ENCODE measurements at places on chromosomes 16 and 17. TPM values are rescaled to one million over a fixed set of nuclear protein-coding genes. Genes with fewer than 3 reads are reported as not detected.

GRCh38 chr16:1157639-1158455 lies 4.9 kb downstream of the CACNA1H start:
- no peak for DNase-seq

- peak; percentile 87 for DNase-seq
These were observed 19.9 kb downstream of the SNX11 start for GRCh38 chr17:48127371-48128051.

DNA sequence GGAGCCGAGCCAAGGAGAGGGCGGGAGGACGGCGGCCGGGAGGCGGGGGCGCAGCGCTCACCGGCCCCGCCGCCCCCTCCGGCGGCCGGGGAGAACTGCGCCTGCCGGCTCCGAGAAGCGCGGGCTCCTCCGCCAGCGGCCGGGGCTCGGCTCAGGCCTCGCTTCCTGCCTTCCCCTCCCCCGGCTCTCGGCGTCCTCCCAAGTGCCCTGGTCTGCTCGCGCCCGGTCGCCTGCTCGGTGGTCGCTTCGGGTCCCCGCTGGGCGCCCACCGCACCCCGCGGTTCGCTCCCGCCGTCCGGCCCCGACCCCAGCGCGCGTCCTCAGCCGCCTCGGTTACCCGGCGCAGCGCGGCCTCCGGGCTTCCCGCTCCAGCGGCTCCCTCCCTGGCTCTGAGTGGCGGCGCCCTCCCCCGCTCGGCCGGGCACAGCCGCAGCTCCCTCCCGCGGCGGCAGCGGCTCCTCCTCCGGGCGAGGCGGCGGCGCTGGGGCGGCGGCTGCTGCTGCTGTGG lies 313 bp downstream of the UBTF start:
- peak; percentile 82 for DNase-seq

DNA sequence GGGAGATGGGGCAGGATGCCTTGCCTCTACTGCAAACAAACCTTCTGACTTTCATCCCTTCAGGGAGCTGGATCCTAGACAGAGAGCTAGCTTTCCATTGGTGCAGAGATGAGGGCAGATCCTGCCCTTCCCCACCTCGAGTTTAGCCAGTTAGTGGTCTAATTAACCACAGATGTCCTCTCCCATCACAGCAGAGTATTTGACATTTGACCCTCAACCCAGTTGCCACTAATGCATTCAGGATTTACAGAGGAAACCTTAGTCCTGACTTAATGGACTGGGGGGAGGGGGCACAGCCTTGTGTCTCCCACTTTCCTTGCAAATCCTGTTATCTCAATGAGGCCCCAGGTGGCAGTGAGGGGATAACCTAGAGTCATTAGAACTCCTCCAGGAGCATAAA lies 10.2 kb downstream of the PIP4K2B start:
- no peak for DNase-seq

DNA sequence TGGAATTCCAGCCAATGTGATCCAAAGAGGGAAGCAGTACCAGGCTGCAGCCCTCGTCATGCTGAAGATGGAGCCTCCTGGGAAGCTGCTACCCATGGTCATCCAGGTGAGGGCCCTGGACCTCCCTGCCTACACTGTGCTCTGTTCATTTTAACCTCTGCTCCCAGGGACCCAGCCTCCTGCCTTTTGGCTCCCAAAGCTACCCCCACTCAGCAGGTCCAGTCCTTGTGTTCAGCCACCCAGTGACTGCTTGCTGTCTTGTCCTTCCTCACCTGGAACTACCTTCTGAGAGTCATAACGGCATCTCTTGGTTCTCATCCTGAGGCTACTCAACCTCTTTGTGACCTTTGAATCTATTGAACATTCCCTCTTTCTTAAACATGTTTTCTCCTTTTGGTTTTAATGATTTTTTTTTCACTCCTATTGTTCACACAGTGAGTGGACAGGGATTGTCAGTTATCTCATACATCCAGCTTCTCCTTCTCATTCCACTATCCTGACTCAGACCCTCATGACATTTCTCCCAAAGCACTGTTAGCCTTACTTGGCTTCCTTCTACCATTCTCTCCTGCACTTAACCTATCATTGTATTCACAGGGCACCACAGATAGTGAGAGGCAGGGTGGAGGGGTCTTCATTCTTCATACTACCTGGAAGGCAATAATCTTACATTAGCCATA lies 53.3 kb downstream of the GOSR1 start:
- no peak for DNase-seq

DNA sequence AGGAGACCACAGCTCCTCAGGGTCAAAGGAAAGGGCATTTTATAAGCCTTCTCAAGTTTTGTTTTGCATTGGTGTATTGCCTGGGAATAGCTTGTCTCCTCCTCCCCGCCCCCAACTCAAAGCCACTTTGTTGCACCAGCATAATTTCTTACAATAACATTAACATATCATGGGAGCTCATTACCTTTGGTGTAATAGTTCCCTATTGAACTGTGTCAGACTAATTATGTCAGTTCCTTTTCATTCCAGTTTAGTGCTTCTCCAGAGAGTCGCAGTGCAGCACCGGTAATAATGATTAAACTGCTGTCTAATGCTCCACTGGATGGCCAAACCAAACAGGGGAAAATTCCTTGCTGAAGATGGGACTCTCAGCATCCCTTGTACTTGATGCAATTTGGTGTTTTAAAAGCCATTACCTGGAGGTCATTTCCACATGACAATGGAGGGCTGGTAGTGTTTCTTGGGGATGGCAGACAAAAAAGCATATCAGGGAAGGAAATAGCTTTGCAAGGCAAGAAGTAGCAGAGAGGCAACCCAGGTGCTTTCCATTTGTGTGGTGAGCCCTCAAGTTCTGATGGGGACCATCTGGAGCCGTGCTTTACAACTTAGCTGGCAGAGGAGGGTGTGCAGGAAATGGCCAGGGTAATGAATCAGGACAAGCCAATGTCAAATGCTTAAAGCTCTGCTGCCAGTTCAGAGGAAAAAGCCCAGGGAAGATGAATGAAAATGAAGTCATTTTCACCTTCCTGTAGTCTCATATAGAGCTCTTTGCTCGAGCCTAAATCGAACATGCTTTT lies 91.5 kb upstream of the NLRP1 start:
- no peak for DNase-seq

DNA sequence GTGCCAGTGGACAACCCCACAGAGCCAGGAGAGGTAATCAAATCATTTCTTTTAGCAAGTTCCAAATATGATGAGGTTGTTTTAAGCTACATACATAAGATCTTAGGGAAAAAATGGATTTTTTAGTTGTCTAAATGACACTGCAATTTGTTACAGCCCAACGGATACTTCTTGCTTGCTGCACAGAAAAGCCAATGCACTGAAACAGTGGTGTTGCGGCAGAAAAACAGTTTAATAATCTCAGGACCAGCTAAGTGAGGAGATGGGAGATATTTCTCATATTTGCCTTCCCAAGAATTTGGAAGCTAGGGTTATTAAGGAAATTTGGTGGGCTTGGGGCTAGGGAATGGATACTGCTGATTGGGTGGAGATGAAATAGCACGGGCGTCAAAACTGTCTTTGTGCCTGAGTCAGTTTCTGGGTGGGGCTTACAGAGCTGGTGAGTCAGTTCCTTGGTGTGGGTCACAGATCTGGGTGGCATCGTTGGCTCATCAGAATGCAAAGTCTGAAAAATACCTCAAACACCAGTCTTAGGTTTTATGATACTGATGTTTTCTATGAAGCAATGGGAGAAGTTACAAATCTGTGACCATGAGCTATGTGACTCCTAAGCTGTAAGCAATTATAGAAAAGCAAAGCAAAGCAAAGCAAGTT lies 255.4 kb downstream of the IRX3 start:
- no peak for DNase-seq

DNA sequence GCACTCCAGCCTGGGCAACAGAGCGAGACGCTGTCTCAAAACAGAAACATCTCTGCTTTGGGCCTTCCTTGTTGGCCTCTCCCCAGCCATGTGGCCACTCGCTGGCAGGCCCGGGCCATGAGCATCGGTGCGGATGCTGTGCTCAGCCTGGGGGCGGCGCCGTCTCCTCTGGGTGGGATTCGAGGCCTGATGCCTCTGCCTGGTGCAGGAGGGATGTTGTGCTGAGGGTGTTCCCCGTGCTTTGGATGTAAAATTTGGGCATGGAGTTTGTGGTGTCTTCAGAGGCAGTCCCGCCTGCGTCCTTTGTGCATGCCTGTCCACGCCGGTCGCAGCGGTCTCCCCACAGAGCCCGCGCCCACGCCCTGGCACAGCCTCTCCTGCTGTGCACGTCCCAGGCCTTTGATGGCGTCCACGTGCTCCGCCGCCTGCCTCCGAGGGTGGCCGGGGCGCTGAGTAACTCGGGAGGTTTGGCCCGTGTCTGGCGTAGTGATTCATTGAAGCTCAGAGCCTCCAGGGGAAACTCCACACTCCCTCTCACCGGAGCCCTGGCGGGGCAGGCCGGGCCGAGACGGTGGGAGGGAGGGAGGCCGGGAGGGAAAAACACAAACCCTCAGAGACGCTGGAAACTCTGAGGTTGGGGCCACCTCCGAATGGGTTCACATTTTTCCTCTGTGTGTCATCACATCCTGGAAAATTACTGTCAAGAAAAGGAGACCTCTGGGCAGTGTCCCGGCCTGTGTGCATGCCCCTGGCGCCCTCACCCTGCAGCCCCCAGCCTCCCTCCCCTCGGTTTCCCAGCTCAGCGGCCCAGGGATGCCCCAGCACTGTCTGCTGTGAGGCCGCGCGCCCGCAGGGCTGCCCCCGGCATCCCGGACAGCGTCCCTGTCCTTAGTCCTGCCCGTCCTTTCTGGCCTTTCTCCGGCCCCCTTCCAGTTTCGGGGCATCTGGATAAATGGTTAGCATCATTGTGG lies 19.0 kb downstream of the CENPX start:
- DNase-seq, result peak; percentile 96

- no peak for DNase-seq
These were observed 53.8 kb upstream of the SLC25A19 start for GRCh38 chr17:75342996-75343395.

- peak; percentile 72 for DNase-seq
These were observed 117.7 kb downstream of the WSCD1 start for GRCh38 chr17:6187836-6188235.

DNA sequence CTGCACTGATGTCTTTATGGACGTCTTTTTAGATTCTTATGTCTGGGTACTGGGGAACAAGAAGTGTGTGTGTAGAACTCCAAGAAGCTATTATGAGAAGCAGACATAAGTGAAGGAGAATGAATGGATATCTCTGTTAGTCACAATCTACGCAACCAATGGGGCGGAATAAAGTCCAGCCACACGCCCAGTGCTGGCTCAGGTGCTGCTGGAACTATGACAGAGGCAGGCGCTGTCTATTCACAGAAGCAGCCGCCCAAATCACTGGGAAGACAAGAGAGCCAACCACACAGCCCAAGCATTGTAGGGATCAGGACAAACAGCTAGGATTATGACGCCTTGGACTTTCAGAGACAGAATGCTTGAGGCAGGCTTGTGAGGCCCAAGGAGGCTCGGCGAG lies 43.9 kb upstream of the ICAM2 start:
- DNase-seq, result no peak

DNA sequence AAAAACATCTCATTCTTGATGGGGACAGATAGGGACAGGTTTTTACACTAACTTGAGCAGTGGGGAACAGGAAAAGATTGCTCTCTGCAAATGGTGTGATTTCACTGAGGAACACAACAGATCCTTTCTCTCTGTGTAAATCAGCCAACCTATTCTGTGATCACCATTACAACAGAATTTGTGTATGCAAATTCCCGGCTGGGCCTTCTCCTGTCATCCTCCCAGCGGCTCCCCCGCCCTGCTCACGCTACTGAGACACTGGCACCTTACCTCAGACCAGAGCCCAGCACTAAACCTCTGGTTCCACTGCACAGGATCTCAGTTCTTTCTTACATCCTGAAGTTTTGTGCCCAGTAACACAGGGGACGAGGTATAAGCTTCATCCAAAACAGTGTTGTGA lies 97.0 kb upstream of the FA2H start:
- no peak for DNase-seq

DNA sequence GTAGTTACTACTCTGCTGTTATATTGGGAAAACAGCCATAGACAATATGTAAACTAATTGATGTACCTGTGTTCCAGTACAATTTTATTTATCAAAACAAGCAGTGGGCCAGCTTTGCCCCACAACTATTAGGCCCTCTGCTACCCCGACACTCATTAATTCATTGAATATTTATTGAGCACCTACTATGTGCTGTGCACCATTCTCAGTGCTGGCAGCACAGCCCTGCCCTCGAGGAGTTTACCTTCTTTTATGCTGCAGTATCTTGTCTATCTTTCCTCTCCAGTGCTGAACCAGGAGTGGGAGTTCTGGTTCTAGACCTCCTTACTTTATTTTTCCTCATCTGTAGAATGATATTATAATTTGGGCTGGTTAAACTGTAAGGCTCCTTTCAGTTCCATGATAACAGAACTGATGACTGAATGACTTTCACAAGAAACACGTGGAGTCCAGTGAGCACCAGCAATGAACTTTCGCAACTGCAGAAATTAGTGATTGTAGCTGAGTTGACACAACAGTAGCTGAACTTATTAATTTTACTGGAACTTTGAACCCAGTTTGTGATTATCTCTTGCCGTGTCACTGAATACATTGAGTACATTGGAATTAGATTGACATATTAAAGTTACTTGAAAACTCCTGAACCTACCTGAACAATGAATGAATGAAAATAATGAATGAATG lies 2.4 kb downstream of the GOSR2 start:
- no peak for DNase-seq

GRCh38 chr16:59397638-59398037 lies 663.5 kb upstream of the GOT2 start:
- DNase-seq, result no peak

DNA sequence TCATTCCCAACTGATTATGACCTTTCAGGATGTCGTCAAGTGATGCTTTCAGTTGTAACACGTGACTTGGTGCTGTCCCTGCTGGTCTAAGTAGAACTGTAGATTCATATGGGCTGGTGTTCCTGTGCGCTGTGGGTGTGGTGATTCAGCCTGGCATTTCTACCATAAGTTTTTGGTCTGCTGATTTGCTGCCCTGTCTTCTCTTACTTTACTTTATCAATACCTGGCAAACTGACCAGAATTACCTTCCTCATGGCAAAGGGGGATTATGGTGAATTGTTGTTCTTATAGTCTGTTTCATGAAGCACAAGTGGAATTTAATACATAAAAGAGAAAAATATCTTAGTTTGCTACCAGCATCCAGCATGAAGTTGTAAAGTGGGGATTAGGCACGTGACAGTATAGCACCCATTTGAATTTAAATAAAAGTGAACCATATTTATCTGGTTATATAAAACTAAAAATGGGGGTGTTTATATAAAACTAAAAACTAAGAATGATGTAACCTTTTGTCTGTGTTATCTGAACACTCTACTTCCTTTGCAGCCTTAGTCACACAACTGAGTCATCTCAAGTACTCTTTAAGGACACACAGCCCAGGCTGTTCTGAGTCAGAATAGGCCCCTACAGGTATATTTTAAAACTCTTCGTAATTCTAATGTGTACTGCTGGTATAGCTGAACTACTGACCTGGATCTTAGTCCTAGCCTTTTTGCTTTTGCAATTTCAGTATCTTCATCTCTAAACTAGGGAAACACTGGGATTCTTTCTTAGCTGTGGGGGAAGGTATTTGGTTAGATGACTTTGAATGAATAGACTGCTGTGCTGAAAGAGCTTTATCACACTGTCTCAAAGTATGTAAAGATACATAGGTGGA lies 28.3 kb downstream of the TTC19 start:
- DNase-seq, result peak; percentile 97

The SCARF1 gene
- total RNA-seq, result 0.81 TPM

The FNDC8 gene
- not detected for total RNA-seq

The EPOP gene
- total RNA-seq, result 12.6 TPM

The CCL17 gene
- total RNA-seq, result not detected

The CLDN9 gene
- total RNA-seq, result 1.2 TPM

The BCO1 gene
- not detected for total RNA-seq

The FSCN2 gene
- total RNA-seq, result 2.4 TPM

The NAT9 gene
- total RNA-seq, result 47.2 TPM

The CPHXL2 gene
- total RNA-seq, result not detected
